Fibroblast of mammary gland (primary cell): ENCODE measurements at places on chromosomes 1 and 21.

DNA sequence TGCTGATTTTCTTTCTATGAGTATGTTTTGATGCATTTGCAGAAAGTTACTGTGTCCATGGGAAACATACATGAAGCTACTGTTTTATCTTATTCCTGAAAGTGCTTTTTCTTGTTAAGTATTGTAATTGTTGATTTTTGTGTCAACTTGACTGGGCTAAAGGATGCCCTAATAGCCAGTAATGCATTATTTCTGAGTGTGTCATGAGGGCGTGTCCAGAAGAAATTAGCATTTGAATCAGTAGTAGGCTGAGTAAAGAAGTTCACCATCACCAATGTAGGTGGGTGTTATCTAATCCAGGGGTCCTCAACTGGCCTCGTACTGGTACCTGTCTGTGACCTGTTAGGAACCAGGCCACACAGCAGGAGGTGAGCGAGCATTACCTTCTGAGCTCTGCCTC lies 760.2 kb downstream of the PLA2G4A start:
- no peak for DNase-seq

- DNase-seq: no peak
Observed at GRCh38 chr1:166233750-166234366, 67.1 kb upstream of the FAM78B start.

DNA sequence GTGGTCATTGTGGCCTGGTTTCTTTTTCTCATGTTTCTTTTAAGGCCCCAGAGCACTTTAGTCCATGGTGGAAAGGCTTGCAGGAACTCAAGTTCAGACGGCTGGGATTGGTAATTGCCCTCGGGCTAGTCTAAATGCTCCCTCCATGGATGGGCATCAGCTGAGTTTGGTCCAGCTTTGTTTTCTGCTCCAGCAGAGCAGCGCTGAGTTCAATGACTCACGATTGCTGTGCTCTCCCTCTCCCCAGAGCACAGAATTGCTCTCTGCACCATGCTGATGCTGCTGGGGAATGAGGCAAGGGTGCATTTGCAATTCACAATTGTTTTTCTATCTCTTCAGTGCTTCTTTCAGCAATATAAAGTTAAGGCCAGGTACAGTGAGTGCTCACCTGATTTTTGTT lies 1.8 kb upstream of the OR2T6 start:
- DNase-seq: no peak

DNA sequence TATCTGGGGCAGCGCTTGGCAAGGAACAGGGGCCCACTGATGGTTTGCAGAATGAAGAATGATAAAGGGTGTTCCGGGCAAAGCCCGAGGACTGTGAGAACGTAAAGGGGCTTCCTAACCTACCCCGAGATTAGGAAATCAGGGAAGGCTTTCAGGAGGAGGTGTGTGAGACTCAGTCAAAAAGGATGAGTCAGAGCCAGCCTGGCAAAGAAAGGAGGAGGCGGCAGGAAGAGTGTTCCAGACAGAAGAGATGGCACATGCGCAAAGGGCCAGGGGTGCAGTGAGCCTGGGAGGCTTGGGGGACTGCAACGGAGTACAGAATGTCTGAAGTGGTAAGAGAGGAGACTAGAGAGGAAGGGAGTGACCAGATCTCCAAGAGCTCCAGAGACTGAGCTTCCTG lies 70.3 kb downstream of the RAP1GAP start:
- no peak for DNase-seq
